ENCODE measurements at places on chromosomes 2 and 18.
A peak's percentile ranks its signal among the peaks of the same experiment; 100 is the strongest.

GRCh38 chr2:70801607-70802263, 11.3 kb upstream of the FIGLA start:
- no peak for DNase-seq

DNA sequence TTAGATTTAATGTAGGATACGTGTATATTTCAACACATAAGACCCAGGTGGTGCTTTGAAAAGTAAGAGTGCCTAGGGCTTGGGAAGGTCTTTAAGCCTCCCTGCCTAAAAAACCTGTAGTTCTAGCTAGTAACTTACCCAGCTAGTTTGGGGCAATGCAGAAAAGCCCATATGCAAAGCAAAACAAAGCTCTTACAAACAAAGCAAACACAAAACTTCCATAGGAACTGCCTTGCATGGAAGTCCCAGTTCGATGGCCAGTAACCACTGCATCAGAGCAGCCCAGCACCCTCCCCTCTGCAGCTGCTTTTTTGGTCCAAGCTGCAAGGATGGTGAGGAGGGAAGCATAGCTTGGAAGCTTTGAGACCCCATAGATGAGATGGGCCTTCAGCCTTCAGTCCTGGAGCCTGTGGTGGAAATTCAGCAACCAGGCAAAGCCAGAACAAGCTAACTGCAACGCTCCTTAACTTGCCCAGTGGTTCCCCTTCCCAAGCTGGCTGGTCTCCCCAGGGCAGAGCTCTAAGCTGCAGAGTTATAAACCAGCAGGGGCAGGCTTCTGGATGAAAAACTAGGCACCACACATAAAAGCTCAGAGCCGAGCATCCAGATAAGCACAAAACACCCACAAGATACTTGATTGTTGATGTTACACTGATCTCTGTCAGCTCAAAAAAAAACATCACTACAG, 16.2 kb downstream of the C2orf76 start:
- no peak for DNase-seq

DNA sequence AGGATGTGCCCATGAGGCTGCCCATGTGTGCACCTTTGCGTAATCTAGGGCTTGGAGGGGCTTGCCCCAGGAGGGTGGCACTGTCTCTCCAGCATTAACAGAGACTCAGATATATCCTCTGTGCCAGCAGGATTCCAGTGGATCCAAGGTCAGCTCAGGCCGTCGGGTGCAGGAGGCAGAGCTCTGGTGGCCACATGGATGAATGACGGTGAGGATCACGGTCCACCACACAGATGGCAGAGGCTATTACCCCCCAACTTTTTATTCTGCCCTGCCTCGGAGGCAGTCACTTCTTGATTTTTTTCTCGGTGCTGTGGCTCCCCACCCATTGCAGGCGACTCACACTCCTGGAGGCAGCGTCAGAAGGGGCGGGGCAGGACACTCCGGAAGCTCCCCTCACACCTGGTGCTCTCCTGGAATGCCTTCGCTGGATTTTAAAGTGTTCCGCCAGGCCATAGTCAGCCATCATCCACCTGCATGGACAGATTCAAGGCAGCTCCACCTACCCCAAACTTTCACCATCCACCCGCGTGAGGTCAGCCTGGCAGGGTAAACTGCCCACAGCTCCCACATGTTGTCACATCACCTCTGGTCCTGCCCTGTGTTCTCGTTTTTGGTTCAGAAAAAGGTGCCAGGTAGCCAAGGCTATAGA, 602.9 kb upstream of the RAB6C start:
- no peak for DNase-seq

GRCh38 chr2:215949991-215950404, 63.4 kb downstream of the MREG start:
- DNase-seq: no peak

DNA sequence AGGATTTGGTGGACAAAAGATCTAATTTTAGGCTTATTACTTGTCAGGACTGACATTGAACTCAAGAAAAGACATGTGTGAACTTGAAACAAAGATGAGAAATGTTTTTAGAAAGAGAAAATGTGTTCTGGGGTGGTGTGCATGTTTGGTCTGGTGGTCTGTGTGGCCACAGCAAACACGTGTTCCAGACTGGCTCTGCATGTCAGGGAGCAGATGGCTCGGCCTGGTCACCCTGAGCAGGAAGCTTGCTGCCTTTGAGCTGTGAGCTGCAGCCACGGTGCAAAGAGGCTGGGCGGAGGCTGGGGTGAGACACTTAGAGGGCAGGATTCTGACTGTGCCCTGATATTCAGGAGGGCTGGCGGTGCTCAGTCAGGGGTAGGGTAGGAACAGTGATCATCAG, 186.1 kb downstream of the CTIF start:
- no peak for DNase-seq

GRCh38 chr18:55845221-55845620, 257.2 kb upstream of the TCF4 start:
- DNase-seq: no peak

GRCh38 chr2:144437636-144438035, 82.3 kb downstream of the ZEB2 start:
- no peak for DNase-seq

- DNase-seq: no peak
These were observed 2.7 kb downstream of the PPP1CB start for GRCh38 chr2:28754321-28754720.

GRCh38 chr2:147679191-147679954, 165.5 kb upstream of the ACVR2A start:
- DNase-seq: no peak

GRCh38 chr2:144469798-144470197, 50.1 kb downstream of the ZEB2 start:
- DNase-seq: no peak

DNA sequence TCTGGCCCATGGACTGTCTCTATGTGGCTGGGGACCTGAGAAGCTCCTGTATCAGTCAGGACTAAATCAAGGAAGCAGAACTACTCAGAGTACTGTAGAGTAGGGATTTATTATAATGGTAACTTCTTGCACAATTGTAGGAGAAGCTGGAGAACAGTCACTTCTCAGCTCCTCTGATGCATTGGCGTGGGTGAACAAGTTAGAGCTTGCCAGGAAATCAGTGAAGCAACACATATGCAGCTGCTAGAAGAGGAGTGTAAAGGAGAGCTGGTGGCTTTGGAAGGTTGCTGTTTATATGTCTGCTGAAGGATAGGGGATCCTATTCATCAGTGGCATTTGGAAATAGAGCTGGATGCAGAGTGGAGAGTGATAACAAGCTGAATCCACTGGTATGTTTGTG, 215.5 kb upstream of the CWC22 start:
- DNase-seq: no peak

- DNase-seq: no peak
These were observed 142.7 kb upstream of the KLHL14 start for GRCh38 chr18:32915516-32915915.

GRCh38 chr2:42076357-42077225, 28.8 kb downstream of the PKDCC start:
- DNase-seq: no peak

GRCh38 chr2:15769676-15770547, 170.4 kb upstream of the MYCN start:
- DNase-seq: no peak

DNA sequence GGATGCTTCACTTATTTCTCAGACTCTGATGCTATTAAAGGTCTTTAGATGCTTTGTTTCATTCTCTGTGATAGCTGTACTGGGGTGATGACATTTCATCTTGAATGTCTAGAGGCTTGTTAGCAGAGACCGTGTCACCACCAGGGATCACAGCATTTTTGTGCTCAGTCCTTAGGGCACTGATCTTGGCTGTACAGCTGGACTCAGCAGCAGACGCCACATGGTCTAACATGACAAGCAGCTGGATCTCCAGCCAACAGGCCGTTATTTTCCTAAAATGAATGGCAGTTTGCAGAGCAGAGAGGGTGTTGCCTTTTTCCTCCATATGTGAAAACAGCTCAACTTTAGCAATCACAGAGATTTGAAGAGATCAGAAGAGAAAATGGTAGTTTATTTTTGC, 491.8 kb downstream of the CDH2 start:
- DNase-seq: no peak

DNA sequence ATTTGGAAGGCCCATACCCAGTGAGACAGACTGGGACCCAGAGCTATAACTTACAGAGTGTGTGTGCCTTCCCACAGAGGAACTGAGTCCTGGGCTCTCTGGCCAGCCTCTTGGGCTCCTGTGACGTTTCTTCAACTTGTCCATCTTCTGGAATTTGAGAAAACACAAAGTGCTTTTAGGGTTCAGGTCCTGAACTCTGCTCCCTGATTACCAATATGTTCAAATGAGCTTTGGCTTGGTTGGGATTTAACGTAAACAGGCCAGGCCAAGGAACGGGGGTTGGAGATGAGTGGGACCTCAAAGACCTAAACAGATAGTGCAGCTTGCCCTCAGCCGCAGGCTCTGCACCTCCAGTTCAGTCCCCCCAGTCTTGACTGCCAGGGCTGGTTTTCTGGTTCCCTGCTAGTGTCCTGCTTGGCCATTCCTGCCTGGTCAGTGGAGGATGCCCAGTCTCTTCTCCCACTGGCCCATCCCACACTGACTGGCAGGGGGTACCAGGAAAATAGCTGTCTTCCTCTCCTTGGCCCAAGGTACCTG, 44.9 kb downstream of the TMEM17 start:
- no peak for DNase-seq

DNA sequence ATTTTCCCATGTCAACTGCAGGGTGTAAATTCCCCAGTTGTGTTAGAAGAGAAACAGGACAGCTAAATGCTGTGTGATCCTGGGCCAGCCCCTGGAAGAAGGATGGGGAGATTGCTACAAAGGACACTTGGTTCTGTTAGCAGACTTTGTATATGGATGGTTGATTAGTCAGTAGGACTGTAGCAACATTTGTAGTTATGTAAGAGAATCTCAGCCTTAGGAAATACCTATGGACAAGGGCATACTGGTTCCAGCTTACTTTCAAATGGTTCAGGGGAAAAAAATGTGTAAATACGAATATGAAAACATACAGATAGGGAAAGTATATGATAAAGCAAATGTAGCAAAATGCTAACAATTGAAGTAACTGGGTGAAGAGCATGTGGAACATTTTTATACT, 47.6 kb downstream of the GNAL start:
- DNase-seq: no peak

- DNase-seq: no peak
These were observed 2.2 kb downstream of the TBR1 start for GRCh38 chr2:161418275-161418714.

DNA sequence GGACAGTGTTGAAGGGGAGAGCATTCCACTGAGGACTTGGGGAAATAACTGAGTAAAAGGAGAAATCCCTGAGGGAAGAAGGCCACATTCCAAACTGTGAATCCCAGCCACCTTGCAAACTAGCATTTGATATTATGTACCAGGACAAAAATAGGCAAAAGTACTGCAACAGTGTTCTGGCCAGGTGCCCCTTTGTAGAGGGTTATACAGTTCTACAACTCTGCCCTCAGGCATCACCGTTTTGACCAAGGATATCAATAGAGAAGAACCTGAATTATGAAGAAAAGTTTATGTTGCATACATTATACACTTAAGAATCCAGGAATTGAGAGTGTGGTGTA, 20.6 kb upstream of the CAVIN2 start:
- DNase-seq: no peak

- no peak for DNase-seq
These were observed 26.0 kb upstream of the GLI2 start for GRCh38 chr2:120709608-120710041.

DNA sequence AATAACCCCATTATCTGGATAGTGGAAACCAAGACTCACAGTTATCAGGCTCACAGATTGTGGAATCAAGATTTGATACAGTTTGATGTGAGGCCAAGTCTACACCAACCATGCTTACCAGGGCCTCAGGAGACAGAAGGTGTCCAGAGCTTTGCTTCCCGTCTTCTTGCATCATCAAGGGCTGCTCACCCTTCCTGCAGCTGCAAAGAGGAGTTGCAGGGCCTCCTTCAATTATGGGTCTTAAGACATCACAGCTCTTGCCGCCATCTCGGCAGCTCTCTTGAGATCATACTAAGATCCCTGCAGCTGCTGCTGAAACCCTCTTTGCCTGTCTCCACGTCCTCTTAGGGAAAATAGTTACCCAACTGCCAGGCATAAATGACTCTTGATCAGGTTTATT, 176.0 kb downstream of the MGAT5 start:
- DNase-seq: no peak

DNA sequence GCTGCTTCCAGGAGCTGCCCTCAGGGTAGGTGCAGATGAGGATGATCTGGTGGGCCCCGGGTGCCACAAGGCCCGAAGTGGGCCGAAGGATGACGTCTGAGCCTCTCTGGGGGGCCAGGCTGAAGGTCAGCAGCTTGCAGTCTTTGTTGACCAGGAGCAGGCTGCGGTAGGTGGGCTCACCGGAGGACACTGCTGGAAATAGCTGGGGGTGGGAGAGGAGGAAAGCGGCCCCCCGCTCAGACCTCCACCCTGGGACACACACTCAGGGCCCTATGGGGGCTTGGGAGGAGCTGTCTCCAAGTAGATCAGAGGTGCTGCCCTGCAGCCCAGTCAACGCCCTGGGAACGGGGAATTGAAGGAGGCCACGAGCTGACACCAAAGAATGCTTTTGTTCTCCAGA, 17.3 kb downstream of the CFAP65 start:
- DNase-seq: no peak

- DNase-seq: peak; percentile 63
These were observed 5.4 kb upstream of the SATB2 start for GRCh38 chr2:199462956-199463692.

DNA sequence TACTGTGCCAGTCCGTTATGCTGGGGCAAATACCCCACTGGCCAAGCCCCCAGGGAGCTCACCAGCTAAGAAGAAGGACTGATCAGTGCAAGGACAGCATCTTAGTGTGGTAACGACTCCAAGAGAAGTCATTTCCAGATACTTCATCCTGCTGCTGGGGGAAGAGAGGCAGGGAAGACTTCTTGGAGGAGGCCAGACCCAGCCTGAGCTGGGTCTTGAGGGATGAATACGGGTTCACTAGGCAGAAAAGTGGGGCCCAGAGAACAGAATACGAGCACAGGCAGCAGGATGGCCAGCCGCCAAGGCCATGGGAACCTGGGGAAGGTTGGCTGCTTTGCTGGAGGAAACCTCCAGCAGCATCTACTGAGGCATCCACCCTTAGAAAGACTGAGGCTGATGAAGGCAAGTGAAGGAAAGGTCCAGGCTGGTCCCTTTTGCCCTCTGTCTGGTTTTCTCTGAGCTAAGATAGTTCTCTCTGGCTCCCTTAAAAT, 84.1 kb downstream of the GLI2 start:
- no peak for DNase-seq

- DNase-seq: no peak
These were observed 138.9 kb downstream of the PTH2R start for GRCh38 chr2:208545403-208546042.

Data from CD14-positive monocyte (primary cell).